ENCODE measurements at places on chromosomes 3 and 15.

- no peak for DNase-seq
Observed at GRCh38 chr3:185270262-185270955, 16.6 kb upstream of the EHHADH start.

DNA sequence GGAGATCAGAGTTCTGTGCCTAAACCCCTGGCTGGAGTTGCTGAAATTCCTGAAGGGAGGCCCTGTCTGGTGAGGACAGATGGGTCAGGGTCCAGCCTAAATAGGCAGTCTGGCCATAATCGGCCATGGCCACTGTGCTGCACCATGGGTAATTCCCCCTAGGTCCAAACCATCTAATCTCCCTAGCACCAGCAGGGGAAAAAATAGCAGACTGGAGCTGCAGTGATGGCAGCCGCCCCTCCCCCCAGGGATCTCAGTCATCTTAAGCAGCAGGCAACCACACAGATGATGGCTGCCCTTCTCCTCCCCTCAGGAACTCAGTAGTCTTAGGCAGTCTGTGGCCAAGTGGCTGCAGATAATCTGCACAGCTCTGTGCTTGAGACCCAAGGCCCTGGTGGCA lies 68.4 kb upstream of the CD96 start:
- no peak for DNase-seq

- no peak for DNase-seq
Observed at GRCh38 chr15:100781061-100781960, 98.3 kb upstream of the ALDH1A3 start.

- DNase-seq: no peak
Observed at GRCh38 chr3:16509721-16510619, 3.5 kb downstream of the RFTN1 start.

- DNase-seq: peak; percentile 71
Observed at GRCh38 chr15:65832549-65833364, 36.5 kb upstream of the RAB11A start.

GRCh38 chr3:73580343-73580742 lies 44.4 kb downstream of the PDZRN3 start:
- DNase-seq: peak; percentile 95

DNA sequence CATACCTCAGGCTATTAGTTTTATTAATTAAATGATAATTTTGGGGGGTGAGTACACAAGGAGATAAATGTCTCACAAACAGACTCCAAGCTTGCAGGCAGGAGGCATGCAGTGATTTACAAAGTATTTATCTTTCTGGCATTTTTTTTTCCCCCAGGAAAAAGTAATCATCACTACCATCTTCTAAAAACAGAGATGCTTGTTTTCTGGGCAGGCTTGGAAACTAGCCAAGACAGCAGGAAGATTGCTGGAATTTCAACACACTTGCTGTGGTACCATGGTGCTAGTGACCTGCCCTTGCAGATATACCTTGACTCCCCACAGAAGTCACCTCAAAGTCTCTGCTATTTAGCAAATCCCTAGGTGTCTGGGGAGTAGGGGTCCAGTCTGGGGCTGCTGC lies 732.8 kb upstream of the CFAP20DC start:
- no peak for DNase-seq

- no peak for DNase-seq
Observed at GRCh38 chr15:84883466-84883865, 996 bp upstream of the SLC28A1 start.

GRCh38 chr3:52834871-52835501 lies at the start of gene MUSTN1:
Gene MUSTN1 (minus strand): TSS chr3:52835019. CDS start chr3:52834948, 71 bp downstream.
- no peak for DNase-seq

DNA sequence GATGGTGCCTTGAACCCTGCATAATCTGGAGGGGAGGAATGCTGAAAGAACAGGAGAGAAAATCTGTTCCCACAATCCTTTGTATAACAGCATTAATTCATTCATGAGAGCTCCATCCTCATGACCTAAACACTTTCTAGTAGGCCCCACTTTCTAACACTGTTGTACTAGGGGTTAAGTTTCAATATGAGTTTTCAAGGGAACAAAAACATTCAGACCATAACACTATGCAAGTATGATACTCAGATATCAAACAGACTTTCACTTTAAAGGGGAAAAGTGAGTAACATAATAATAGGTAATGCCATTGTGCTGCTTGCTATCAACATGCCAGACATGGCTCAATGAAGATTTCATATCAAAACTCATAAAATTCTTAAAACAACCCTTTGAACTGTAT lies 32.4 kb upstream of the PLSCR2 start:
- DNase-seq: no peak

DNA sequence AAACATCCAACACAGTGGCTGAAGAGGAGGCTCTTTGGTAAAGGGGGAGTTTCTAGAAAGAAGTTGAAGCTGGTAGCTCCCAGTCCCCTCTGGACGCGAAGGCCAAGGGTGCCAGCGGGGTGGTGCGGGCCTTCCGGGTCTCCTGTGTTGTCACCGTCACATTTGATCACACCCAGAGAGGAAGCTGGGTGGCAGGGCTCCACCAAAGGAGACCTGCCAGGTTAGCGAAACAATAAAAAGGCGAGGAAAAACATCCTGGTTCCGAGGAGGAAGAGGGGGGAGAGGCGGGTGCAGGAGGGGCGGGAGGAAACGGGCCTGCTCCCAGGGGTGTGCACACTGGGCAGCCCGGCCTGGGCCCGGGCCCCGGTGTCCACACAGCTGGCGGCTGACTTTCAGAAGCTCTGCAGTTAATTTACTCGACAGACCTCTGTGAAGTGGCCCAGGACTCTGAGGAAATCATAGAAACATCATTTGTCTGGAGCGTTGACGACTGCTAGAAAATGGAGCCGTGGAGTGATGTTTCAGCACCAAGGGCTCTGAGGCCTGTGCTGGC lies 12.1 kb downstream of the HEG1 start:
- no peak for DNase-seq

- no peak for DNase-seq
Observed at GRCh38 chr3:121885386-121885785, 8.8 kb upstream of the SLC15A2 start.

GRCh38 chr3:193656445-193656844 lies 63.4 kb downstream of the OPA1 start:
- DNase-seq: no peak

DNA sequence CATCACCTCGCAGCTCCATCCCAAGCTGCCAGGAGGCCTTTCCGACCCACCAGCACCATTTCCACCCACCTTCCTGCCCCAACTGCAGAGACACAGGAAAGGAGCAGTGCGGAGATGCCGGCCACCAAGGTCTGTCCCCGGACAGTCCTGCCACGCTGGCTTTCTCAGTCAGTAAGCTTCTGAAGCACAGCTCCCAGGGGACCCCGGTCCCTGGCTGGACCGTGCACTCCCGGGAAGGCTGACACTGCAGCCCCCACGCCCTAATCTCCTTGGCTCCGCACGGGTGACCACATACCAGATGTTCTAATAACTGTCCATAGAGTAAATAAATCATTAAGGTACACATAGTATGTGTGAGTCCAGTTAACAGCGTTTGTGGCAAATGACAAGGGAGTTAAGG lies 73.5 kb downstream of the VGLL4 start:
- no peak for DNase-seq

- no peak for DNase-seq
Observed at GRCh38 chr3:153343988-153344782, 182.2 kb downstream of the RAP2B start.

- no peak for DNase-seq
Observed at GRCh38 chr3:154180836-154181691, 59.9 kb downstream of the ARHGEF26 start.

GRCh38 chr15:25774871-25775270 lies 88.3 kb downstream of the ATP10A start:
- DNase-seq: no peak

GRCh38 chr3:87313641-87314040 lies 37.3 kb upstream of the POU1F1 start:
- DNase-seq: peak; percentile 56

DNA sequence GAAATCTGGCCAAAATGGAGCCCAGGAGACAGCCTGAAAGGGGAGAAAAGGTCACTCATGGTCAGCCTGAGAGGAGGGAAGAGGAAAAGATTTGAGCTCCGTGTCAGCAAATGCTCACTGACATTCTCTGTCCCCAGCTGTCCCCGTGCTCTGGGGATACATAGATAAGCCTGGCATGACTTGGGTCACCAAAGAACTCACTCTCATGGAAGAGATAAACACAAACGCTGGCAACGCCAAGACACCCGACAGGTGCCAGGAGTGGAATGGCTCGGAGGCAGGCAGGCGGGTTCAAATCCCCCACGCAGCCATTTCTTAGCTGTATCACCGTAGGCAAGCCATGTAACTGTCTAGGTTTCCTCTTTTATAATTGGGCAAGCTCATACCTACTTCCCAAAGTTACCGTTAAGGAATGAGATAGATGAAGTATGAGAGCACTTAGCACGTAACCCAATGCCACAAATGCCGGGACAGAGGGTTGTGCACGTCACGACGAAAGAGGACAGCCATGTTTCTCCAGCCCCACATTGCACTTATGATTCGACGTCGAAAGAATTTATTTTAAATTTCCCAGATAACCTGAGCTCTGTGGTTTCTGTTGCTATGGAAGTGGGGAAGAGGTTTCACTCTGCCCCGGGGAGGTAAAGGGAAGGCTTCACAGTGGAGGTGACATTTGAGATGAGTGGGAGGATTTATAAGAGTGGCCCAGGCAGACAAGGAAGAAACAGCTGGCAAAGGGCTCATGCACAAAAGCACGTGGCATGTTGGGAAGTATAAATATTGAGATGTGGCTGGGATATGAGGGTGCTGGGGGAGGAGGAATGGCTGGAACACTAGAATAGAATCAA lies 41.4 kb upstream of the TSEN2 start:
- DNase-seq: no peak

DNA sequence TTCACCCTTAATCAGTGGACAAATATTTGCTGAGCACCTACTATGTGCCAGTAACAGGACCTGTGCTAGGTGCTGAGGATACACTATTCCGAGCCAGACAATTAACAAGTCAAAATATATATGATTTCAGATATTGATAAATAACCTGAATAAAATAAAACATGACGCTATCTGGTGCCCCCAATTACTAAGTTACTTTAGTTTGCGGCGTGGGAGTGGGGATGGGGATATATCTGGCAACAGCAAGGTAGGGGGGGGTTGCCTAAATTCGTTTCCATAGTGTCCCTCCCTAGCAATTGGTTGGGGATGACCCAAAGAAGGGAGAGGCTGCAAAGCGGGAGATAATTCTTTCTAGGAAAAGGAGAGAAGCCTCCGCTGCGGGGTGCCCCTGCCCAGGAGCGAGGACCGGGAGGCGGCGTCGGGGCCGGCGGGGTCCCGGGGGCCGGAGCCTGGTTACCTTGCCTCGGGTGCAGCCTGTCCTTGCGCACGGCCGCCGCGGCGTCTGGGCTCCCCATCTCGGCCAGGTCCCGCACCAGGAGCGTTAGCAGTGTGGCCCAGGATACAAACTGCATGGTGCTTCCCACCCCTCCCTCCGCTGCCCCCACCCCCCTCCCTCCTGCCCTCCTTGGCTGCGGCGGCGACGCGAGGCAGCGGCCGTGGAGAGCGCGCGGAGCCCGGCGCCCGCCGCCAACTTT lies 567 bp downstream of the ADAMTS9 start:
- DNase-seq: no peak

DNA sequence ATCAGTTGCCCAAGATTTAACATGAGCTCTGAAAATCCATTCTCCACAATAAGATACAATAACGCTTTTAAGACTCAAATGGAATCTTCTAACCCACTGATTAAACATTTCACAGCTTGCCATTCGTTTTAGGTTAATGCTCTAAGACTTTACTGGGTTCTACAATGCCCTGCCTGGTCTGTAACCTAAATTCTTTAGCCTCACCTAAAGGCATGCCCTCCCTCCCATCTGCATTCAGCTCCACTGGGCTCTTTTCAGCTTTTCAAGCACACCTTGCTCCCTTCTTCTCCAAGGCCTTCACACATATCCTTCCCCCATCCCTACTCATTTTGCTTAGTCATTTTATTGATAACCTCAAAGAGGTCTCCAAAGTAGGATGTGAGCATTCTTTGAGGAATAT lies 290.9 kb downstream of the LSAMP start:
- no peak for DNase-seq

DNA sequence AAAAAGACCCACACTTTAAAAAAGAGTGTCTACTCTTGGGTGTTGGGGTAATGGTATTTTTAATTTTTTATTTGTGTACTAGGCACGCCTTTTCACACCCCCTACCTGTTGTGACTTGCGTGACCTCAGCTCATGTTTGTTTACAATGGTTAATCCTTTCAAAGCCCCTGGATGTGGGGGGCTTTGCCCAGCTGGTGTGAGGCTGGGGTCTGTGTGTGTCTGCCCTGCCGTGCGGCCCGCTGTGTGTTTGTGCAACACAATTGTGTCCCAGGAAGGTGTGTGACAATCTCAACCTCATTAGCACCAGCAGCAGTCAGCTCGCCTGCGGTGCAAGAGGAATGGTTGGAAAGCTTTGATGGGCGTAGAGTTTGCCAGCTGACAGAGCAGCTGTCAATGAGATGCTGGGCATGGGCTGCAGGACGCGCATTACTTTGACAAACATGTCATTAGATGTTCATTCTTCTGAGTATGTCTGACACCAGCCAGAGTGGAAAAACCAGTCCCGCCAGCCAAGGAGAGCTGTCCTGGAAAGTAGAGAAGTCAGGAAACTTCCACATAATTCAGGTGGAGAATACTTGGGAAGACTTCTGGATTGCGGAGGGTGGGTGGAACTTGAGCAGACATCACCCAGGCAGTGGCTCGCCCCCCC lies 9.6 kb downstream of the LRRK1 start:
- DNase-seq: no peak

DNA sequence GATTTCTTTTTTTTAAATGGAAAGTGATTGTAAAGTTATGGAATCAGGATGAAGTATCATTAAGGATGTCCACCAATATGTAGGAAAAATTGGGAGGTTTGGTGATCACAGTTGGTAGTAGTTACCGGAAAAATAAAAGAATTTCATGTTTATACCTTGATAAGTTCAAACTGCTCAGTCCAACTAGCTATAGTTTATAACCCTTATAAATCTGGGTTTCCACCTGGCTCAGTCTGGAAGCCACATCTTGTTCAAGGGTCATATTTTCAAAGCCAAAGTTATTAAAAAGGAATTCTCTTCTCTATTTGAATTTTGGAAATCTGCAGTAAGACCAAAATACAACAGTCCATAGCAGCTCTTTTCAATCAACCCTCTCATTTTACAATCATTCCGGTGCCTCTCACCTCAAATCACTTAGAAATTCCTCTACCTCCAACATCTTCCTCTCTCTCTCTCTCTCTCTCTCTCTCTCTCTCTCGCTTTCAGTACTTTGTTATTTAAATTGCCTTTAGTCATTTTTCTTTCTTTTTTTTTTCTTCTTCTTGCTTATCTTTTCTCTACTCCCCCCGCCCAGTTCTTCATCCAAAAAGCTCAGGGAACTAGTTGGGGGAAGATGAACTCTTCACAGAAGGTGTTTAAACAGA lies 186.2 kb upstream of the TBC1D5 start:
- DNase-seq: no peak

DNA sequence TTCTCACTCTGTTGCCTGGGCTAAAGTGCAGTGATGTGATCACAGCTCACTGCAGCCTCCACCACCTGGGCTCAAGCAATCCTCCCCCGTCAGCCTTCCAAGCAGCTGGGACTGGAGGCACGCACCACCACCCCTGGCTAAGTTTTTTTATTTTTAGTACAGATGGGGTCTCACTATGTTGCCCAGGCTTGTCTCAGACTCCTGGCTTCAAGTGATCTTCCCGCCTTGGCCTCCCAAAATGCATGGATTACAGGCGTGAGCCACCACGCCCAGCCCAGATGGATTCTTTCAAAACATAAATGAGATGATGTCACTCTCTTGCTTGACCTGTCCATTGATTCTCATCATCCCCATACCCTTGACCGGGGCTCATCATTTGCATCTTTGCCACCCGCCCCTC lies 72.6 kb upstream of the SLC6A6 start:
- no peak for DNase-seq
